ENCODE measurements at places on chromosomes 3 and 15.
A peak's percentile ranks its signal among the peaks of the same experiment; 100 is the strongest.

- no peak for DNase-seq
These were observed 3.5 kb upstream of the ISG20 start for GRCh38 chr15:88635318-88635717.

DNA sequence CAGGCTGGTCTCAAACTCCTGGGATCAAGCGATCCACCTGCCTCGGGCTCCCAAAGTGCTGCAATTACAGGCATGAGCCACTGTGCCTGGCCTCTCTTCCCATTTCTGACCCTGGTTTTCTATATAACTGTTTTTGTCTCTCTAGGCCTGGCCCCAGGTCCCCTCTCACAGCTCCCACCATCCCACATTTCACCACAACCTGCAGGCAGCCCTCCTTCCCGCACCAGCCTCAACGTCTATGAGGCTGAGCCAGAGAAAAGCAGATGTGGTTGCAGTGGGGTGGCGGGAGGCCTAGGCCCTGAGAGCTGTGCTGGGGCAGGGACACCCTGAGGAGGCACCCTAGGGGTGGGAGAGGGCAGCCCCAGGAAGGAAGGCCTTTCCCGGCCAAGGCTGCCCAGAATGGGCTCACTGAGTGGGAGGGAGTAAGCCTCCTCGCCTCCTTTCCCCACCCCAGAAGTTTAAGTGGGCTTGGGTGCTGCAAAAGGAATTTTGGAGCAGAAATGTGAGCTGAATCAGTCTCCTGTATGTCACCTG lies 99.7 kb downstream of the LSM3 start:
- no peak for DNase-seq

GRCh38 chr15:71114887-71115566 lies at the start of gene THSD4:
Gene THSD4, plus strand, starts transcription at chr15:71115471.
- peak; percentile 81 for DNase-seq

DNA sequence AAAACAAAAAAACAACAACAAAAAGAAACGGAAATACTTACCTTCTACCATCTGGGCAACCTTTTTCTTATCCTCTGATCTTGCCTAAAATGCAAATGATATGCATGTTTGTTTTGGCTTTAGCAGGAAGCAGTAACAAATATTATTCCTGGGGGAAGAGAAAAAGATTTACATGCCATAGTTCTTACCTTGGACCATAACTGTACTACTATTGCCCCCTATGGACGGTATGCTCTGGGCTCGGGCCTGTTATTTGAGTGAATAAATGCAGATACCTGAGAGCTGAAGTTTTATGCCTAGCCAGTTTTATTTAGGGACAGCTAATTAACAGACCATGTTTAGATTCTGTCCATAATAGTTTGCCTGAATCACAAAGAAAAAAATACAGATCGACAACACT lies 12.6 kb upstream of the STARD5 start:
- peak; percentile 33 for DNase-seq

- no peak for DNase-seq
These were observed 45.3 kb downstream of the PLS1 start for GRCh38 chr3:142641504-142641903.
